ENCODE measurements at places on chromosomes 13 and 19.

- no peak for DNase-seq
Observed at GRCh38 chr19:47479701-47480503, 4.1 kb downstream of the KPTN start.

- DNase-seq = peak; percentile 34
Observed at GRCh38 chr13:59834801-59835200, 328.9 kb downstream of the DIAPH3 start.

GRCh38 chr19:18349524-18350128 is 9.2 kb downstream of the PGPEP1 start:
- no peak for DNase-seq

DNA sequence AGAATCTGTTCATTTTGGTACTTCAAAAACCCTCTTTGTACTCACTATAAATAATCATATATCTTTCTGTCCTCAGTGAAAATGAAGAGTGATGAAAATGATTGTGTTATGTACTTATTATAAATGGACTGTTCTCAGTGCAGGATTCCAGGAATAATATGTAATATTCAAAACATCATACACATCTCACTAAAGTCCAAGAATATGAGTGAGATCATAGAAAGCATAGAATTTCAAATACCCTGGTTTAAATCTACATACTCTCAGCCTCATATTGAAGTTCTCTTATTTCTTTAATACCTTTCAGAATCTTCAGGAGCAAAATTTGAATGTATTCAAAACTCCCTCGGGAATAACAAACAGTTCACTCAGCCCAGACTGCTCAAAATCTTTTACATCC is 868.0 kb downstream of the SLITRK6 start:
- no peak for DNase-seq

DNA sequence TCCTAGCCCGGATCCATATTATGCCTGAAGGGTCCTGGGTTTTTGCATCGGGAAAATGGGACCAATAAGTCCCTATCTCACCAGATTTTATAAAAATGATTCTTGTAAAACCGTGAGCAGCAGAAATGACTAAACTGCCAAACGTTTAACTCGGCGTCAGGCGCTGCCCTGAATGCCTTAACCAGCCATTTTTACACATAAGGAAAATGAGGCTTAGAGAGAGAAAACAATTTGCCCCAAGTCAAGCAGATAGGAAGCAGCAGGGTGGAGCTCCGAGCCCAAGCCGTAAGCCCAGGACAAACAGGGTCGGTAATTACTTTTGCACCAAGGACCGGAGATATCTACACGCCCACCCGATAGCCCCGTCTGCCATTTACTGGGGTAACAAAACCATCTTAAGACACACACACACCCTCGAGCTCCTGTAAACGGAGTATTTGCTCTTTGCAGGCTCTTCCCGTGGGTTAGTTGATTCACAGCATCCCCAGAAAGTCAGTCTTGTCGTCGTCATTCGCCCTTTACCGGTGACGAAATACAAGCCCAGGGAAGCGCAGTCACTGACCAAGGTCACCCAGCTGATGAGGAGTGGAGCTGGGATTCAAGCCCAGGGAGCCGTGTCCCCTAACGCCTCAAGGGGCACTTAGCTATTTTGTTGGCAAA is 16.0 kb upstream of the MRI1 start:
- no peak for DNase-seq

GRCh38 chr13:77896536-77896935 is 22.1 kb downstream of the EDNRB start:
- DNase-seq = no peak

DNA sequence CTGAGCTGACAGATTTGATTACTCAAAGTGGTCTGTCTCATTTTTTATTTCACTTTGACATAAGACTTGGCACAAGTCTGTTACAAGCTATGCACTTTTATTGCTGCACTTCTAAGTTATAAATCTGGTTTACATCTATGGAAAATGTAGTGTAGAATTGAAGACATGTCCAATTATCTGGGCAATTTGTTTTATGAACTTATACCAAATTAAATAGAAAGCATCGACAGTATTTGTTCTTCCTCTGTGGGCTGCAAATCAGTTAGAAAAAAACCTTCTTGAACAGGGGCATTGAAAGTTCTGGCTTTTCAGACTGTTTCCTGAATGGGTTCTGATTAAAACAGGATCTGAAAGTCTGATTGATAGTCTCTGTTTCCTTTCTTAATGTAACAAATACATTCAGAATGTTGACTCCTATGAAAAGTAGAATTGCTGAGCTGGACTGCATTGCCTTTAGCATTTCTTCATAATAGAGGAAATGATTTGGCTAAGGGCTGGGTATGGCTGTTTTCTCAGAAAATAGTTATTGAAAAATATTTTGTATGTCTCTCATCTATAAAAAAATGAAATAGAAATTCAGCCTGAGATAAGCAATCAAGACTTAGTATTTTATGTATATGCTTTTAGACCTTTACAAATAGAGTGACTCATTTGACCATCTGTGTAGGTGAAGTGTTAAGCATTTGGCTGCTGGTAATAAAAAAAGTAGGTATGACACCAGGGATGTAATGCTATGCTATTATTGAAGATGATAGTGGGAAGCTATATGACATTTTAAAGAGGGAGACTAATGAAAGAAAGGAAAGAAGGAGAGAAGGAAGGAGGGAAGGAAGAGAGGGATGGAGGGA is 210.9 kb upstream of the SPRY2 start:
- no peak for DNase-seq

GRCh38 chr19:34503531-34504272 is 22.1 kb downstream of the WTIP start:
- no peak for DNase-seq

DNA sequence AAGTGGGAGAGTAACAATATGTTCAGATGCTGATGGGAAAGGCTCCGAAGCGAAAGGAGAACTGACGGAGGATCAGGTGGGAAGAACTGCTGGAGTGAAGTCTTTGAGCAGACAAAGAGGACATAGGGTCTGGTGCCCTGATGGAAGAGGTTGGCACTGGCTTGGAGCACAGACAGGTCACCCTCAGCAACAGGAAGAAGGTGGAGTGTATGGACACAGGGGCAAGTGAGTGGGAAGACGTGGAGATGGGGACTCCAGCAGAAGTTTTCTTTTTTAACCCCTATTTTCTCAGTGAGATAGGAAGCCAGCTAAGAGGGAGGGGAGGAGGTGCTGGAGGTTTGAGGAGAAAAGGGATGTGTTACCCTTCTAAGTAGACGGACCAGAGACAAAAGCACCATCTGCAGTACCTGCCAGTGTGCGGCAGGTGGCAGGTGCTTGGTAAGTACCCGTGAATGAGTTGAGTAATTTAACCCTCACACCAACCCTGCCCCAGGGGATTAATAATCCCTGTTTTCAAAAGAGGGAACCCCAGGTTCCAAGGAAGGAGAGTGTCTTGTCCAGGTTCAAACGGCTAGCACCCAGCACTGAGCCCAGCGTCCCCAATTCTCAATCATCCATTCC is 11.2 kb downstream of the HAS1 start:
- DNase-seq = no peak

- DNase-seq = no peak
Observed at GRCh38 chr13:39599012-39599411, 4.0 kb downstream of the LHFPL6 start.

DNA sequence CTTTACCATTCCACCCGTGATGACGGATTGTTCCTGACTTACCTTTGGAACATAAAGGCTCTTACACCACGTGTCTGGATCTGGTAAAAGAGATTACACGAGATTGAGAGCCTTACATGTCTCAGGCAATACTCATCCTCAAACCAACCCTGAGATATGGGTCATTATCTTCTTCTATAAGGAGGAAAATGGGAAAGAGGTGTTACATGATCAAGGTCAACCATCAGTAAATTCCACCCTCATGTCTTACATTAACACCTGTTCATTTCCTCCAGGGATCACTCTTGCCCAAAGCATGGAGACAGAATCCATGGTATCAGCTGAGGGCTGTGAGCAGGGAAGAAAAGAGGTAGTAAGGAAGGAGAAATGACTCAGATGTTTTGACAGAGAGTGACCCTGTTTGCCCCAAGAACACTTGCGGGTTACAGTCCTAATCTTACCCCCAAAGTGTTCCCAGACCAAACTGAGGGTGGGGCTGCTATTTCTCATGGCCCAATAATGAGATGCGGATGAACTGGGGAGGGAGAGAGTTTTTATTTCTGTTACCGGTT is 19.6 kb downstream of the LILRB4 start:
- DNase-seq = no peak

- peak; percentile 77 for DNase-seq
Observed at GRCh38 chr13:106376401-106377112, 158.9 kb downstream of the EFNB2 start.

DNA sequence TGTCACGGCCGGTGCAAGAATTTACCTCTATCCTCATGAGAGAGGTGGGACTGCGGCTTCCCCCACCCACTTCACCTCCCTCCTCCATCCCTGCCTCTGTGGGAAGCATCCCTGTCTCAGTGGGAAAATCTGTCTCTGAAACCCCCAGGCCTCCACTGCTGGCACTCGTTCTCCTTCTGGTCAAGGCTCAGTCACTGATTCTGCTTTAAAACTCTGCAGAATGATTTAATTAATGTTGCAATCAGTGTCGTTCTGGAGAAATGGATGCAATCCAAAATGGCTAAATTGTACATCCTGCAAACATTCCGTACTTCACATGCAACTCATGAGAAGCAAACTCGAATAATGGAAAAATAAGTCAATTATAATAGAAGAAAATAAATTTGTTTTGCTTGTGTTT is 5.6 kb downstream of the RASL11A start:
- peak; percentile 47 for DNase-seq

GRCh38 chr19:52896431-52897137 is 851 bp downstream of the ZNF320 start:
- DNase-seq = no peak

- DNase-seq = no peak
Observed at GRCh38 chr13:51235756-51236490, 13.7 kb downstream of the FAM124A start.

DNA sequence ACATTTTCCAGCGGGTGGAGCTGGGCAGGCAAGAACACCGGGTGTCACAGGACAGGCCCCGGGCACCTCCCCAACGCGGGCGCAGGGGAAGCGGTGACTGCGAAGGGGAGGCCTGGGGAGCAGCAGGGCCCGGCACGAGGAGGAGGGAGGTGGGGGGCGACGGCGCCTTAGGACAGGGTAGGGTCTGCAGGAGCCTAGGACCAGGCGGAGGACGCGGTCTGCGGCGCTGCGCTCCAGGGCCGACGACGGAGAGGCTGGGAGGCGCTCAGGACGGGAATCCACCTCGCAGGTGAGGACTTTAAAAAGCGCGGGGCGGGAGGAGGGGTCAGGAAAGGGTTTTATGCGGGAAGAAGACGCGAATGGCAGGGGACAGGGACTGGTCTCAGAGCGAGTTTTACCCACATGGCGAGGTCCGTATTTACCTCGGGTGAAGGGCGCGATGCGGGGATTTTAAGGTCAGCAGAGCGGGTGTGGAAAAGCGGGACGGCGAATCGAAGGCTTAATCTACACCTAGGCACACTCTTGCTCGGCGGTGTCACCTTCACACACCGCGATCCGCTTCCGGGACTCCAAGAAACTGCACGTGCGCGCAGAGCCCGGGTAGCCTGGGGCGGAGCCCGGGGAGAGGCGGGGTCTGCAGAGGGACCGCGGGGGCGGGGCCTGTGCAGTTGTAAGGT is 13.5 kb downstream of the ERVV-2 start:
- DNase-seq = no peak

GRCh38 chr19:43351998-43352746 is 1.3 kb upstream of the CD177 start:
- no peak for DNase-seq
